ENCODE measurements at places on chromosomes 7 and 10.

- DNase-seq: no peak
Observed at GRCh38 chr10:10326116-10326515, 691.6 kb upstream of the CELF2 start.

DNA sequence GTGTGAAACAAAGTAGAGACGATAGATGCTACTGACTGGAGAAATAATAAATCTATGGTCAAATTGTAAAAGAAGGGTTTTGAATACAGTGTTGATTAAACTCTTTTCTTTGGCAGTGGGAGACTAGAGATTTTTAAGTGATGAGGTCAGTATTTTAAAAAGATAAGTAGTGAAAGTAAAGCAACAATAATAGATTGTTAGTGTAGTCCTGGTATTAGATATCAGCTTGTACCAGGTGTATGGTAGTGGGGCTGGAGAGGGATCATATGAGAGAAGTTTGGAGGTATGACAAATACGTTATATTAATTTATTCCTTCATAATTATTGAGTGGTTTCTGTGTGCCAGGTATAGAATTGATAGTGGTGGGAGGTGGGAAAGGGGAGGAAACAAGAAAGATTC lies 25.2 kb downstream of the PHTF2 start:
- DNase-seq: no peak

DNA sequence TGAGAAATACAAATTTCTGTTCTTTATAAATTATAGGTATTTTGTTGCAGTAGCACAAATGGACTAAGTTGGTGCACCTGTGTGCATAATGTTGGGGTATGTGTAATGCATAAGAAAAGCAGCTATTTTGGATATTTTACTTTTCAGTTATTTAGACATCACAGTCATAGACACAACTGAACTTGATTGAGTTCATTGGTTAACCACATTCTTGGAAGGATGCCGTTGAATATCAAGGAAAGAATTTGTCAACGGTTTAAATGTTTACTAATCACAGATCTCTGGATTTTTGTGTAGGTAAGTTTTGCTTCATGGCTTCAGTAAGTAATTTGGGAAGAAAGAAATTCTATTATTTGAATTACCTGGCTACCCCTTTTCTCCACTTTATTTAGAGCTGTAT lies 4.1 kb downstream of the OTUD1 start:
- no peak for DNase-seq

- no peak for DNase-seq
Observed at GRCh38 chr7:93964262-93964661, 39.9 kb downstream of the BET1 start.

DNA sequence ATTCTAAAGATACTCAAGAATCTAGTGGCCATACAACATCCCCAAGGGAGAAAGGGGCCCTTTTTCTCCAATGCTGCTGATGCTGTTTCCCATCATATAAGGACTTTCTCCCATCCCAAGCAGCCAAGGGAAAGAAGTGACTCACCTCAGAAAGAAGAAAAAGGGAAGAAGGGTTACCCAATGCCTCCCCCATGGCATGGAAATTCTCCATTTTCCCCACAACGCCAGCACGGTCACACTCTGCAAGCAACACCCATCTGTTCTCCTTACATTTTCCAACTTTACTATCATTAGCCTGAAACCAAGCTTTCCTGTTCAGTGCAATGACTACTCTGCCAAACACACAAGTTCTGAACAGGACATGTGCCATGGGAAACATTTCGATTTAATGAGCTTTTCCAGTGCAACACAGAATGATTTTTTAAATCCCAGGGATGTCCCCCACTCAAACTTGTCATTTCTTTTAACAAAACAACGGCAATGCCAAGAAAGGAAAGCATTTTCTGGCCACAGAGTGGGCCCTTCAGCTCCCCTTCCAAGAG lies 67.9 kb downstream of the PTPRN2 start:
- DNase-seq: no peak

GRCh38 chr10:99709480-99710229 lies 22.3 kb downstream of the COX15 start:
- no peak for DNase-seq

DNA sequence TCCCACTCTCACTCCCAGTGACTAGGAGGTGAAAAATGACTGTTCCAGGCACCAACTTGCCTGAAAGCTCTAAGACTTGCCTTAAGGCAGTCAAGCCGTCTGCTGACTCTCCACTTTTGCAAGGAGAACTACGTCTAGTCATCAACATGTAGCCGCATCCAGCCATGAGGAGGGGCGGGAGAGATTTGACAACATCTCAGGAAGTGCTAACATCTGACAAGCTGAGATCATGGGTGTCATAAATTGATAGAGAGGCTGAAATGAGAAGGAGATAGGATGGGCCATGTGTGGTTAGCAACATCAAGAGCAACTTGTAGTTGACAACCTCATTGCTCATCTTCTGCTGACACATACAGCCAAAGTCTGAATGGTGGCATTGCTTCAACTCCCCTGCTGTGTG lies 9.0 kb upstream of the TBXAS1 start:
- no peak for DNase-seq

GRCh38 chr7:29146057-29146706 lies at the start of gene CPVL:
CPVL (minus strand) TSS chr7:29146537; CDS start chr7:29121061, 25,476 bp downstream.
- DNase-seq: peak; percentile 92

DNA sequence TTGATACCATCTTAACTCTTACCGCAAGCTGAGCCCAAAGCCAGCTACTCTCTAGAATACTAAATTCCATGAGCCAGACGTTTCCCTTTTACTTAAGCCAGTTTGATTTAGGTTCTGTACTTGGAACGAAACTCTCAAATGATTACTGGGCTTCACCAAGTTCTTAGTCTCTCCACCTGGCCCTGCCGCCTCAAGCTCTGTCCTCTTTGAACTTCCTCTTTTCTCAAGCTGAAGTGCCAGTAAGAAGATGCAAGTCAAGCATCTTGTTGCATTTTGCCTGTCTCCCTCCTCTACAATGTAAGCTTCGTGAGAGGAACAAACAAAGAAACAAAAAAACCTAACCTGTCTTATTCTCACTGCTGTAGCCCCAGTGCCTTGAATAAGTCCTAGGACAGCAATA lies 358.2 kb upstream of the NPVF start:
- no peak for DNase-seq

- no peak for DNase-seq
Observed at GRCh38 chr10:58706836-58707235, 194.2 kb downstream of the BICC1 start.

DNA sequence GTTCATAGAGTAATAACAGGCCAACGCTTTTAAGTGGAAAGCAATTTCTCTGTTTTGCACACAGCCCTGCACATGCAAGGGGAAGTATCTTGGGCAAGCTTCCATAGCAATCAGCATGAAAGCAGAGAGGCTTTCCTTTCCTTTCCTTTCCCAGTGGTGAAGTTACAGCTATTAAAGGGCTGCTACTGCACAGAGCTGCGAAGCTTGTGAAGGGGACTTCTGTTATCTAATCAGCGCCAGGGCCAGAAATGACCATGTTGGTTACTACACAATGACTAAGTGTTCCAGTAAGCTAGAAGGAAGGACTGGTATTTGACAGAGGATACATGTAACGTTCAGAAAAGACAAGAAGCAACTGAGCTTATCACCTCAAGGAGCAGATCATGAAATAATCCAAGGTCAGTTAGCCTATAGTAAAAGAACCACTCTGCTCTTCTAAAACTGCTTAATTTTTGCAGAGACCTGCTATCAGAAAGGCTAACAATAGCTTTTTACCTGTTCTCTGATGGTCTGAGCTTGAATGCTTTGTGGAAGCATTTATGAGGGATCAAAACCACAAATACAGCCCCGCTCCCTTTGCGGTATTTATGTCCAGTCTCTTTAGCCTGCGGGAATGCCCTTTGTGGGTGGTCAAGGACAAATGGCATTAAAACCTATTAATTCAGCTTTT lies 45.9 kb downstream of the SGMS1 start:
- no peak for DNase-seq

GRCh38 chr7:2043316-2044039 lies 189.3 kb downstream of the MAD1L1 start:
- DNase-seq: no peak

DNA sequence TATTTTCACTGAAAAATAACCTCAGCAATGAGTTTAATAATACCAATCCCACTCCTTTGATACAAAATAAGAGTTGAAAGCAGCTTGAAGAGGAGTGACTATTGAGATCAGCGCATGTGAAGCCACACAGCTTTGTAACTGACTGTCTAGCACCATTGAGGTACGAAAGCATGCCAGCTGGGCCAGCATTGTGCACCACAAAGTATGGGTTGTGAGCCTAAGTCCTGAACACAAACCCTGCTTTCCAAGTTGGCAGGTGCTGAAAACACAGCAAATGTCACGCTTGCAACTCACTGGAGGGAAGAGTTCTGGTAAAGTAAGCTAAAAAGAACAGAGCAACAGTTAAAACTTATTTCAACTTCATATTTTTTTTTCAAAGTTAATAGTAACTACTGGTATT lies 4.0 kb upstream of the FAM53B start:
- no peak for DNase-seq

- no peak for DNase-seq
Observed at GRCh38 chr10:79414714-79415113, 30.7 kb downstream of the ZCCHC24 start.

DNA sequence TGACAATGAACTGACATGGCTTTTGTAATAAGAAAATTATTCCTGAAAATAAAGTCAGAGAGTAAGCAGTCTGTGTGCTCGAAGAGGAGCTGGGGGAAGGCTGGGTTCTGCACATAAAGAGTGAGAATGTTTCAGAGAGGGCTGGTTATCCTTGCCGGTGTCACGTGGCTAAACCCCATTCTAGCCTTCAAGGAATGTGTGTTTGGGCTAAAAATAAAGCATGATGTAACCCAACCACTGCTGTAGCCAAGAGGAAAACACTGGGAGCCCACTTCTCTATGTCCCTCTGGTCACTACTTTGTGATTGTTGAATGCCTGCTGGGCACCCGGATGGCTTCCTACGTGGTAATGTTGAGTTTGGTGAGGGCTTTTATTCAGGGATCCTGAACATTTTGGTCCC lies 23.5 kb downstream of the WDFY4 start:
- no peak for DNase-seq

DNA sequence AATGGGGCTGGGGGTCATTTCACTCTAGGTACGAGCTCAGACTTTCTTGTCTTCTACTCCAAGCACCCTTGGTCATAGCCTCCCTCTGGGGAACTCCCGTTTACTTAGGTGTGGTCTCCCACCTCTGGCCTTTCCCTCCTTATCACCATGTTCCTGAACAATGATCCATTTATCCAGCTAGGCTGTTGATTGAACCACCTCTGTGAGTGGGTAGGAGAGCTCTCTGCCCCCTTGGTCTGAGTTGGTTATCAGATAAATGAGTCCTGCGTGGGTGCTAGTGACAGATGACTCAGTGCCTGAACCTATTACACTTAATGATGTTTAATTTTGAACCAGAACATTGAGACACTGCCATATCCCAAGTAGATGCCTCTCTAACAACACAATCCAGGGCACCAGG lies 9.4 kb downstream of the BLNK start:
- DNase-seq: no peak

- no peak for DNase-seq
Observed at GRCh38 chr7:68009716-68010115, 1013.1 kb downstream of the TYW1 start.

- no peak for DNase-seq
Observed at GRCh38 chr7:108178398-108178797, 48.2 kb upstream of the LAMB4 start.

GRCh38 chr10:44993226-44993921 lies 7.3 kb upstream of the ZNF22 start:
- DNase-seq: no peak

DNA sequence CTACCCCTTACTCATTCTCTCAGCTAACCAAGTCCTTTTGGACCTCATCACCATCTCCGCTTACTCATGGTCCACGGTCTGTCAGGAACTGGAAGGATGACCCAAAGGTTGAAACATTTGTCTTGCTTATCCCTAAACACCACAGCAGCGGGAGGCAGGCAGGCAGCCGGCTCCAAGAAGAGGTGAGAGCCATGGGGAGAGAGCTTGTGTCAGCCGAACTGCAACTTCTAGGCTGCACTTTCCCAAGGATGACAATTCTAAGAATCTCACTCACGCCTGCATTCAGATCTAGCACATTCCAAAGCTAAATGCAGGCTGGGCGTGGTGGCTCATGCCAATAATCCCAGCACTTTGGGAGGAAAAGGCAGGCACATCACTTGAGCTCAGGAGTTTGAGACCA lies 86.0 kb downstream of the SPDYE5 start:
- no peak for DNase-seq

DNA sequence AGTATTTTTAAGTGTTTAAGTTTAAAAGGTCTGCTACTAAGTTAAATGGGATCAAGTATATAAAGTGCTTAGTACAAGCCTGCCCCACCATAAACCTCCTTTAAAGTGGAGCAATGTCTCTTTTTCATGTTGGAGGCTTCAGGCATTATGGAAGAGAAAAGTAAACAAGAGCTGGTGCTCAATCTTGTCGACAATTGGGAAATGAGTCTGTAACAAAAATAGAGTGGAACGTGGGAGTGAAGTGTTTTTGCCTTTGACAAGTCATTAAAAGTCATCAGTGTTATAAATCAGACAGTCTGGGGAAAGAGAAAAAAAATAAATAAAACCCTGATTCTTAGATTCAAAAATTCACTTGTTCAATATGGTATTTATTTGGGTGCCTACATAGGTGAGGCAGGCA lies 44.7 kb downstream of the DNAJC12 start:
- no peak for DNase-seq

- no peak for DNase-seq
Observed at GRCh38 chr7:122070834-122071233, 73.2 kb downstream of the AASS start.

DNA sequence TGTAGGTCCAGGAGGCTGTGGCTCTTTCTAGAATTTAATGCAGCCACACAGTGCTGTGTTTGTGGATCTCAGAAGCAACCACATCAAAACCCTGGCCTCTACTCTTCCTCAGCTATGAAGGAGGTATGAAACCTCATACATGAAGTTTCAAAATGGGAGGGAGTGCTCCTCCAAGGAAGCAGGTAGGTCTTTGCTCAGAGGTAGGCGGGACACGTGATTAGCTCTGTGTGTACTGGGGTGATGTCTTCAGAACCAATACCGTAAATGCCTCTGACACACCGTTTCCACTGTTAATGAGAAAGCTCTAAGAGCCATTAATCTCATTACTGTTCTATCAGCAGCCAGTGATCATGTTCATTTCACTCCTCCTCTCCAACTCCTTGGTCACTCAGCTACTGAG lies 126.1 kb downstream of the PLXNA4 start:
- no peak for DNase-seq

DNA sequence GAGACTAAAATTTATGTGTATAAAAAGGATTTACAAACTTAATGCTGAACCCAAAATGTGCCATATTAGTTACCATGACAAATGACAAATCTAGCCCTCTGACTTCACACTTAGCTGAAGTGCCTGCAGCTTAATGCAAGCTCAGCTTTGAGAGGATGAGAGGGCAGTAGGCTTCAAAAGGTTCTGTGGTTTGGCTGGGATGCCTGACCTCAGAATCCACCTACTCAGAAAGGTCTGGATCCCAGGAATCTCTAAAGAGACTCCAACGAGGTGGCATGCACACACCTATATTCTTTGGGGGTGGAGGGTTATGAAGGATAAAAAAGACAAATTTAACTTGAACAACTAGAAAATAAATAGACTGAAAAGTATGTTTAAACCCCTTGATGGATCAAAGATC lies 213.4 kb downstream of the TAX1BP1 start:
- DNase-seq: no peak

Data from DMS 273 treated with DMSO at 0.1 percent for 48 hours (cell line).